ENCODE measurements at places on chromosomes 6 and 20. TPM values are rescaled to one million over a fixed set of nuclear protein-coding genes. Genes with fewer than 3 reads are reported as not detected.
A peak's percentile ranks its signal among the peaks of the same experiment; 100 is the strongest.

The RHAG gene
- total RNA-seq, result not detected

The TNFRSF6B gene
- 26.2 TPM for total RNA-seq

DNA sequence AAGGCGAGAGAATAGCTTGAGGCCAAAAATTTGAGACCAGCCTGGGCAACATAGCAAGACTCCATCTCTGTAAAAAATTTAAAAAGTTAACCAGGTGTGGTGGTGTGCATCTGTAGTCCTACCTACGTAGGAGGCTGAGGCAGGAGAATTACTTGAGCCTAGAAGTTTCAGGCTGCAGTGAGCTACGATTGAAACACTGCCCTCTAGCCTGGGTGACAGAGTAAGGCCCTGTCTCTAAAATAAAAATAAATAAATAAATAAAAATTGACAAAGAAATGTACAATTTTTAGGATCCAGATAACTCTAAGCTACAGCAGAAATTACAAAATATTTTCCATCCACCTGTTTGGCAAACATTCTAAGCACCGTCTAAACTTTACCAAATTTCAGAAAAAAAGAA, 941.0 kb upstream of the ADGRB3 start:
- no peak overlapping the region for H3K27ac ChIP-seq
- no peaks in the 10 kb centered on the region for H3K4me1 ChIP-seq
- no peaks in the 10 kb centered on the region for H3K27me3 ChIP-seq
- H3K36me3 ChIP-seq, result no peaks in the 10 kb centered on the region
- no peak overlapping the region for H3K4me3 ChIP-seq
- DNase-seq, result no peak

- H3K27ac ChIP-seq, result peak overlapping the region; percentile 55
- peaks cover 24% of the 10 kb centered on the region for H3K4me1 ChIP-seq
- H3K4me3 ChIP-seq, result peak overlapping the region; percentile 51
- no peaks in the 10 kb centered on the region for H3K27me3 ChIP-seq
- no peaks in the 10 kb centered on the region for H3K36me3 ChIP-seq
Measured at GRCh38 chr20:51541189-51542032, 1.1 kb downstream of the NFATC2 start.

GRCh38 chr6:158068156-158068892, 86.7 kb downstream of the SYNJ2 start:
- DNase-seq, result no peak
- H3K4me1 ChIP-seq, result no peaks in the 10 kb centered on the region
- H3K36me3 ChIP-seq, result no peaks in the 10 kb centered on the region

- H3K4me1 ChIP-seq, result peaks cover 10% of the 10 kb centered on the region
- DNase-seq, result peak; percentile 56
- H3K4me3 ChIP-seq, result peak overlapping the region; percentile 77
- H3K27me3 ChIP-seq, result no peaks in the 10 kb centered on the region
- H3K36me3 ChIP-seq, result no peaks in the 10 kb centered on the region
Measured at GRCh38 chr6:28940294-28940857, 16.6 kb upstream of the TRIM27 start.

DNA sequence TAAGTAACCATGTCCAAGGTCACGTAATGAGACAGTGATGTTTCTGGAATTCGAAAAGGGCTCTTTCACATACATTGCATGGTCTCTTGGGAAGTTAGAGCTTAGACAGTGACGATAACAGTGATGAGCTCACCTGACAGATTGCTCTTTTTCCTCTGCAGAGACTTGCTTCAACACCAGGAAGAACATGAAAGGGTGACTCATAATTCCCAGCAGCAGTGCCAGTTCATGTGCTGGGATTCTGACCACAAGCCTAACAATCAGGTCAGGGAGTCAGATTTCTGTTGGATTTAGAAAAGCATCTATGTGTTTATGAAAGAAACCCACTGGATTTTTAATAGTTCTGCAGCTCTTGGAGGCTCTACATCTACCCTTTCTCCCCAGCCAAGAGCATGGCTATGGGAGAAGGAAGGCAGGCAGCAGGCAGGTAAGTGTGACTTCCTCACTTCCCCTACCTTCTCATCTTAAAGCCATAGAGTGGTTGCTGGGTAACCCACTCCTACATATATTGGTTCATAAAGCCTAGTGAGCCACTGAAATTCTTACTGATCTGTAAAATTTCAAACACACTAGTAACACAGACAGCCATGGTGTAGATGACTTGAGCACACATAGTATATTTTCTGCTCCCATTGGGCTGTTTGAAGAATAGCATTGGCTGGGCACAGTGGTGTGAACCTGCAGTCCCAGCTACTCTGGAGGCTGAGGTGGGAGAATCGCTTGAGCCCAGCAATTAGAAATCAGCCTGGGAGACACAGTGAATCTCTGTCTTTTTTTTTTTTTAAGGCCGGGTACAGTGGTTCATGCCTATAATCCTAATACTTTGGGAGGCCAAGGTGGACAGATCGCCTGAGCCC, 44.4 kb upstream of the LOC128125822 start:
- H3K36me3 ChIP-seq, result no peaks in the 10 kb centered on the region
- no peak for DNase-seq
- no peaks in the 10 kb centered on the region for H3K27me3 ChIP-seq
- H3K4me1 ChIP-seq, result no peaks in the 10 kb centered on the region
- H3K4me3 ChIP-seq, result no peak overlapping the region

The SLX4IP gene
- 9.7 TPM for total RNA-seq

The YWHAB gene
- total RNA-seq, result 127 TPM
